NCI-H524 (cell line): ENCODE measurements at places on chromosomes 13 and 19.

DNA sequence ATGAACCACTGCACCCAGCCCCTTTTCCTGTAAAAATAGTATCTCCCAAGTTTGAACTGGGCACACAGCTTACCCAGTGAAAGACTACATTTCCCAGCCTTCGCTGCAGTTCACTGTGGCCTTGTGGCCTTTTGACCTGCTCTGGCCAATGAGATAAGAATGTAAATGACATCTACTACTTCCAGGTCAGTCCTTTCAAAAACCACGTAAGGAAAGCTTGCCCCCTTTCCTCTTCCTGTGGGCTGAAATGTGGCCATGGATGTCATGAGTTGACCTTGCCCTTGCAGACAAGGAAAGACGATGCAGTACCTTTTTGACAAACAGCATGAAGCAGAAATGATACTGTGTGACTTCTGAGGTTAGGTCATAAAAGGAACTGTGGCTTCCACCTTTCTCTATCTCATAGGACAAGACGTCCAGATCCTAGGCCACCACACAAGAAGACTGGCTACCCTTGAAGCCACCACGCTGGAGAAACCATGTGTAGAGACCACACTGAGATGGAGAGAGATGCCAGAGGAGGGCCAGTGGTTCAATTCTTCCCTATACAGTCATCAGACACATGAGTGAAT lies 19.9 kb downstream of the ACER1 start:
- DNase-seq: no peak

- DNase-seq: no peak
Observed at GRCh38 chr19:50719566-50719965, at the start of gene SHANK1. SHANK1 (minus strand) TSS chr19:50719802; CDS start chr19:50716919, 2,883 bp downstream.

GRCh38 chr13:50078231-50078894 lies 63.1 kb downstream of the KCNRG start:
- DNase-seq: no peak

DNA sequence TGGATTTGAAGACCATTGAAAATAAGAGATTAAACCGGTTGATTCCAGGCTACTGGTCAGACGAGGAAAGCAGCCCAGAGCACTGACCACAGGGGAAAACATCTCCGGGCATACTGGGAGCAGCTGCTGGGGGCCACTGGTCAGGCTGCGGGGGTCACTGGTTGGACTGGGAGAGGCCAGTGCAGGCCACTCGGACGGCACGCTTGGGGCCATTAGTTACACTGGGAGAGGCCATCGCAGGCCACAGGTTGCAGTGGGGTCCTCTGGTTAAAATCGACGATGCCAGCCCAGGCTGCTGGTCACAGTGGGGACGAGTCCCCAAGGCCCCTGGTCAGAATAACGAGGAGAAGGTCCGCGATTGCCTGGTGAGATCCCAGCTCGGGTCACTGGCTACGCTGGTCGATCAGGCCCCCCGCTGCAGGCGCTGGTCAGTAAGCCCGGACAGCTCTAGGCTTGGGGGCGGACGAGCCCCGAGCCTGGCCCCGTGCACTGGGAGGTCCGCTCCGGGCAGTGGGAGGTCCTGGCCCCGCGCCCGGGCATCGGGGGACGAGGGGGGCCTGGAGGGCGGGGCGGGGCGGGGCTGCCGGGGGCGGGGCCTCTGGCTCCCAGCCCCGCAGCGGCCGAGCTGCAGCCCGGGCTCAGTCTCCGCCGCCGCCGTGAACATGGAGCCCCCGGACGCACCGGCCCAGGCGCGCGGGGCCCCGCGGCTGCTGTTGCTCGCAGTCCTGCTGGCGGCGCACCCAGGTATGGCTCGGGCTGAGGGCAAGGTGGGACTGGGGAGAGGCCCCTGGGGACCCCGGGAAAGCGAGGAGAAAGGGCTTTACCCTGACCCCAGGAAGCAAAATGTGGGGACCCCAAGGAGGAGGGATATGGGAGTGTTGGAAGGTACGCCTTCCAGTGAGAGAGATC lies at the start of gene BCAM:
TSS of gene BCAM (plus strand) at position 641 of the 909 bp plus-strand sequence. CDS start at position 663, 22 bp downstream.
- DNase-seq: peak; percentile 16

DNA sequence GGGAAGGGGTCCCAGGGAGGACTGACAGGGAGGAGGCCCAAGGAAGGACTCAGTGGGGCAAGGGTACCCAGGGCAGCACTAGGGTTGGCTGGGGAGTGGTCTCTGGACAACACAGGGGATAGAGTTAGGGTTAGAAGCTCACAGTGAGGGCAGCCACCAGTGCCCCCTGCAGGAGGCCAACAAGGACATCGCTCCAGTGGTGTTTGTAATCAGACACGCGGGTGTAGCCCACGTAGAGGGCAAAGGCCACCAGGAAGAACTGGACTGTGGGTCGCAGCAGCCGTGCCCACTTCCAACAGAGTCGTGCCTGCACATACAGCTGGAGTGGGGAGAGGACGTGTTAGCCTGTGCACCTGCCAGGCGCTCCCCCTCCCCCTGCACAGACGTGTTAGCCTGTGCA lies 9.2 kb downstream of the PLPP2 start:
- DNase-seq: no peak

DNA sequence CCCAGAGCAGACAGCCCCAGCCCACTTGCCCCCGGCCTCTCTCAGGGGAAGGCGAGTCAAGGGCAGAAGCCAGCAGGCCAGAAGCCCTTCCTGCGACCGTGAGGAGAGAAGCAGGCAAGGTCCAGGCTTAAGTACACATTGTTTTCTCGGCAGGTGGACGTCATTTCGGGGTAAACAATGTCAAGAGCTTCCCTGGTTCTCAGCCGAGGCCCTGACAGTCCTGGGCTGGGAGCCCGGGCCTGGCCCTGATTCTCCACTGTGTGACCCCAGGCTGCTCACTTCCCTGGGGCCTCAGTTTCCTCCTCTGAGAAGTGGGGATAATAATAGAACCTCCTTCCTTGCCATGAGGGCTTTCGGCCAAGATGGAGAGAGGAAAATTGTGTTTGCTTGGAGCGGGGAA lies 19.4 kb downstream of the PLVAP start:
- DNase-seq: no peak

DNA sequence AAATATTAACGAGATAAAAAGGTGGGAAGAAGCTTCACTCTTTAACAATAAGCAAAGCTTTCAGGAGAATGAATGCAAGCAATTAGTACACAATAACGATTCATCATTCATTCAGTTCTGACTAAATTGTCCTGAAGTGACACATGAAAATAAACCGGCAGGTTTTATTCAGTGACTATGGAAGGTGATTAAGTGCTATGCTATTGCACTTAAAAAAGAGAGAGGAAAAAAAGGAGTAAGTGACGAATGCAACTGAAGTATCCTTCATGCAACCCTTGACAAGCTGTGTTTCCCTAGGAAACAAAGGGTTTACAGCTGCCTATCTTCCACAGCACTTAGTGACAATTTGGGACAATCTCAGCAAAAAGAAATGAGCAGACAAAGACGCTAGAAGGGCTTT lies 1.4 kb downstream of the LIG4 start:
- no peak for DNase-seq

- peak; percentile 23 for DNase-seq
Observed at GRCh38 chr13:45674908-45675307, 27.2 kb upstream of the CBY2 start.

- no peak for DNase-seq
Observed at GRCh38 chr19:6117534-6117933, 7.2 kb upstream of the RFX2 start.

- DNase-seq: no peak
Observed at GRCh38 chr19:12932392-12933286, 872 bp downstream of the FARSA start.

GRCh38 chr13:74258961-74259360 lies 124.8 kb upstream of the KLF12 start:
- peak; percentile 74 for DNase-seq

GRCh38 chr13:38180126-38180525 lies 169.5 kb upstream of the UFM1 start:
- no peak for DNase-seq

GRCh38 chr13:114161644-114162532 lies 17.2 kb upstream of the CFAP97D2 start:
- DNase-seq: no peak

DNA sequence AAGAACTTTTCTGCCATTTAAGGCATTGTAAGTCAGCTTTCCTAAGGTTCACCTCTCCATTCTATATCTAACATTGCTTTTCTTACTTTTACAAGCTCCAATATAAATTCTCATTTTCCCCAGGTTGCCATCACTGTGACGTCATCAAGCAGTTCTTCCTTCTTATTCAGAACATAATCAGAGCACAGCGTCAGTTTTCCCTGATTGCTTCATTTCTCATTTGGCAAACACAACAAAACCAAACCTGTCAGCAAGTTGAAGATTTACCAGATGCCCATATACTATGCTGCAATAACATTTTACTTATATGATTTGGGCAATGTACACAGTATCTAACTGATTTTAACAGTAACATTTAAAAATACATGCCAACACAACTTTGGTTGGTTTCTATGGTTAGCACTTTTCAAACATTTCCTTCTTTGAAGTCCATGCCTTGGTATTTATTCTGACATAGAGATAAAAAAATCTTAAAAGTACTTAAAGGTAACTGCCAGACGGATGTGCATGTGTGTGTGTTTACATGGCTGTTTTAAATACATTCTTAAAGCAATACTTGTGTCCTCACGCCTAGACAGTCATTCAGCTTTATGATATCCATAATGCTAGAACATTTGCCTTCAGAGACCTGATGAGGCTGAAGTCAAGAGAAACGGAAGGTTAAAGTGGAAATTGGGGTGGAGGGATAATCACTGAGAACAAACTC lies 264.0 kb downstream of the KLF12 start:
- no peak for DNase-seq

- DNase-seq: no peak
Observed at GRCh38 chr19:43700395-43701000, 15.4 kb upstream of the IRGC start.

DNA sequence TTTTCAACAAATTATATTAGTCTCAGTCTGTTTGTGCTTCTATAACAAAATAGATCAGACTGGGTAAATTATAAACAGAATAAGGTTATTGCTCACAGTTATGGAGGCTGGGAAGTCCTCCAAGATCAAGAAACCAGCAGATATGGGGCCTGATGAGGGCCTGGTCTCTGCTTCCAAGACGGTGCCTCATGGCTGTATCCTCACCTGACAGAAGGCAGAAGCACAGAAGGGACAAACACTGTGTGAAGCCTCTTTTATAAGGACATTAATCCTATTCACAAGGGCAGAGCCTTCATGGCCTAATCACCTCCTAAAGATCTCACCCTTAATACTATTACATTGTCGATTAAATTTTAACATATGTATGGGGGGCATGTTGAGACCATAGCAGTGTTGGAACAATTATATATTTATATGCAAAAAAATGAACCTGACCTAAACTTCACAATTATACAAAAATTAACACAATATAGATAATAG lies 12.7 kb downstream of the F10 start:
- DNase-seq: no peak

- no peak for DNase-seq
Observed at GRCh38 chr19:3142781-3143337, 7.0 kb downstream of the GNA15 start.

DNA sequence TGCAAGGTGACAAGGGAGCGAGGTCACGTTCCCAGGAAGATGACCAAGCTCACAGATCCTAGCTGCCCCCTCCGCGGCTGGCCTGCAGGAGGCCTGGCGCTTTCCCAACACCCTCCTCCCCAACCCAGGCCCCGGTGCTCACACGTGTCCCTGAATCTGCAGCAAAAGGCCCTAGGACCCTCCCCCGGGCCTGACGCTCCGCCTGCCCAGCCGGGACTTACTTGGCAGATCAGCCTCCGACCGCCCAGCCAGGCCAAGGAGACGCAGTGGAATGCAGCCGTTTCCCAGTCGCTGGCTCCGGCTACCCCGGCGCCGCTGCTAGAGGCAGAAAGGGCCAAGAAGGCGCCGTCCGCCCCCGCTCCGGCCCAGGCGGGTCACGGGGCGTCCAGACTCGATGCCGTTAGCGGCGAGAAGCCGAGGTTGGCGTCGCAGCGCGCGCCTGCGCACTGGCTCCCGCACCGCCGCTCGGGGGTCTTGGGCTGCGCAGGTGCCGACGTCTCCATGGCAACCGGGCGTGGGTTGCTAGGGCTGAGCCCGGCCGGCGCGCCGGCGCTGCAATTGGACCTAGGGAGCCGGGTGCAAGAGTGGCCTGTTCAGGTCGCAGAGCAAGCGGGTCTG lies at the start of gene PNMA8A:
TSS of gene PNMA8A (minus strand) at position 448 of the 618 bp plus-strand sequence. CDS start 528 bp downstream, outside the sequence.
- peak; percentile 89 for DNase-seq

DNA sequence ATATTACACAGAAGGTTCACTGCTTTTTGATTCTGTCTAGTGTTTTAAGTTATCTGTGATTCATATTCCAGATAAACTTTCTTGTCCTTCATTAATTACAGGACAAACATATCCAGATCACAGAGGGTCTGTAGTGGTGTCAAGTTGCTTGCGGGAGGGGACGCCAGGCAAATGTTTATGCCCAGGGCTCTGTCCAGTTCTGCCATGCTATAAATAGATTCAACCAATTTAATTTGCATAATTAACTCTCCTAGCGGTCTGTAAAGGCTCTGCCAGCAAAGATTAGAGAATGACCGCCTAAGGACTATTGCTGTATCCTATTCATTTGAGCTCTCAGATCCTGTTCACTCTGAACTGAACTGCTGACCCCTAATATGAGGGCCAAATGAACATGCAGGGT lies 59.7 kb upstream of the TRPC4 start:
- DNase-seq: no peak

DNA sequence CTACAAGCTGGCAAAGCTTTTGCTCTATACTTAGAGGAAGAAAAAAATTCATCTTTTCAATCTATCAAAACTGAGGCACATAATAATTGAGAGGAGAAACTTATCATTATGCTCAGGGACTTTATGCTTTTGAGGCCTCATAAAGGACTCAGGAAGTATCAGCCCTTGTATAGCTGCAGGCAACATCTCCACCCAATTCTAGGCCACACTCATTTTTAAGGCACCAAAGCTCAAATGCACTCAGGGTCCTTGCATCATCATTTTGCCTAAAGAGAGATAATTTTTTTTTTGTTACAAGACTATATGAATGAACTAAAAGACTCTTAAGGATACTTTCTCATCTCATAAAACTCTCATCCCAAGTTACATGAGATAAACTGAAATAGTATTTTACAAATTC lies 78.5 kb downstream of the PCDH9 start:
- DNase-seq: no peak

DNA sequence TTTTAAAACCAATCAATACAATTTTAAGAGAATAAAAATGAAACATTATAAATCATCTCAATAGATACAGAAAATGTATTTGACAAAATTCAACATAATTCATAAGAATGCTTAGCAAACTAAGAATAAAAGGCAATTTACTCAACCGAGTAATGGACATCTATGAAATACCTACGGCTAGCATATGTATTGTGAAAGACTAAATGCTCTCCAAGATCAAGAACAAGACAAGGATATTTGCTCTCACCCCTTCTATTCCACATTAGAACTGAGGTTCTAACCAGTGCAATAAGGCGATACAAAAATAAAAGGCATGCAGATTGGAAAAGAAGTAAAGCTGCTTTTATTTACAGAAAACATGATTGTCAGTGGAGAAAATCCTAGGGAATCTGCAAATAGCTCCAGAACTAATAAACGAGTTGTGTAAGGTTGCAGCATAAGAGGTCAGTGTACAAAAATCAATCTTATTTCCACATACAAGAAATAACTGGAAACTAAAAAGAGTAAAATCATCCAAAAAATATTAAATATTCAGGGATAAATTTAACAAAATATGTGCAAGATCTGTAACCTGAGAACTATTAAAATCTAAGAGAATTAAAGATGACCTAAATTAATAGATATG lies 16.4 kb downstream of the KATNAL1 start:
- DNase-seq: no peak

GRCh38 chr19:49243129-49243528 lies 81.9 kb downstream of the SLC6A16 start:
- DNase-seq: no peak
